ENCODE measurements at places on chromosomes 11 and 22. TPM values are rescaled to one million over a fixed set of nuclear protein-coding genes. Genes with fewer than 3 reads are reported as not detected.

The TBX1 gene
- total RNA-seq = 101 TPM

The PHF21B gene
- 0.58 TPM for total RNA-seq

The EFEMP2 gene
- total RNA-seq = 30.6 TPM

The OR5D16 gene
- not detected for total RNA-seq

GRCh38 chr11:58562375-58562800 lies 13.3 kb downstream of the LPXN start:
- DNase-seq = no peak

GRCh38 chr11:134413826-134414731 lies 2.0 kb upstream of the B3GAT1 start:
- no peak for DNase-seq

DNA sequence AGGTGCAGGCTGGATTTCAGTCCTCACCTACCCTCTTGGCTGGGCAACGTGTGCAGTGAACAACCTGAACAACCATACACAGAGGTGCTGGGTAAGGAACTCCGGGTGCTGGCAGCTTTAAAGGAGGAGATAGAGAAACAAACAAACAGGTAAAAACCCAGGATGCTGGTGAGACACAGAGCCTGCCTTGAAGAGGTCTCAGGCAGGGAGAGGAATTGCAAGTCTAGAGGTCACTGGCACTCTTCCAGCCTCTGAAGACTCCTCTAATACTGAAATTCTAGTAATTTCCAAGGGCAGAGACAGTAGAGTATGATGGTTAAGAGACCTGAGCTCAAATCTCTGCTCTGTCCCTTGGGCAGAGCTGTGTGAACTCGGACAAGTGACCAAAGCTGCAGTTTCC lies 192.5 kb downstream of the CEP164 start:
- no peak for DNase-seq

- no peak for DNase-seq
Observed at GRCh38 chr11:38935941-38936340, 2337.9 kb upstream of the RAG2 start.

- no peak for DNase-seq
Observed at GRCh38 chr11:125157118-125157733, 7.3 kb upstream of the PKNOX2 start.

DNA sequence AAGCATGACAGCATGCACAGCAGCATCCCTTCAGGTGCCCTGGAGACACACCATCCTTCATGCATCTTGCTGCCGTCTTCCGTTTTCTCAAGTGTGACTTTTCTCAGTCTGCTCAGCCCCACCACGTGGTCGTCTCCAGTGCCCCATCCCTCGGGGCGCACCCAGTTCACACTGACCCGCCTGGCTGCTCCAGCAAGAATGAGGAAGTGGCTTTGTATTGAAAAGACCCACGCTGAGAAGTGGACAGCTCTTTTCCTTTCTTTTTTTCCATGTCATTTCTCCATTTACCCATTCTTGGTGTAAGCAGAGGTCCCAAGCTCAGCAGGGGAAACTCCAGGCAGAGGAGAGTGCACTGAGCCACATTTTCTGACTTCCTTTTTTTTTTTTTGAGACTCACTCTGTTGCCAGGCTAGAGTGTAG lies 14.5 kb downstream of the SERPINH1 start:
- DNase-seq = no peak

- DNase-seq = no peak
Observed at GRCh38 chr11:1296287-1296686, 13.1 kb downstream of the TOLLIP start.

DNA sequence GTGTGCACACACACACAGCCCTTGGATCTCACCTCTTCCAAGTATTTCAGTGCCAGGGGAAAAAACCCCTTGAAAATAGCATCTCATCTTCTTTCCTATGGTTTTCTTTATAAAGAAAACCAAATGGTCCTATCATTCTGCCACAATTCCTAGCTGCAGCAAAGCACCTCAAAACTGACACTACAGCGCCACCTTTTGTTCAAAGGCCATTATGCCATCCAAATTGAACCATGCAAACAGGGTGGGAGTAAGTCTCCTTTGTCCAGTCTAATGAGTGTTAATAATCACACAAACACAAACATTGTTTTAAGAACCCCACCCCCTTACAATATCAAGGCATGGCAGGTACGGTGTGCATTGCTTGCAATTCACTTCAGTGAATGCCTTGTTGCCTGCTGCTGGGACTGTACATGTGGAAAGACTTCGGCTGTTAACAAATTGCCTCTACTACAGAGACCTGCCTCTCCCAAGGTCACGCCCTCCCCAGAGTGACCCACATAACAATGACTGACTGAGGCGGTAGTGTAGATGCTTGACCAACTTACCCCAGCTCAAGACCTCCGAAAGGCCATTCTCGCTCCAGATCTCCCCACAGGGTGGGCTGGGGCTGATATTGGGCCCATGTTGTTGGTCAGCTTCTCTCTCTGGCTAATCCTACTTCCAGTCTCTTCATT lies 31.7 kb downstream of the FAM181B start:
- no peak for DNase-seq

DNA sequence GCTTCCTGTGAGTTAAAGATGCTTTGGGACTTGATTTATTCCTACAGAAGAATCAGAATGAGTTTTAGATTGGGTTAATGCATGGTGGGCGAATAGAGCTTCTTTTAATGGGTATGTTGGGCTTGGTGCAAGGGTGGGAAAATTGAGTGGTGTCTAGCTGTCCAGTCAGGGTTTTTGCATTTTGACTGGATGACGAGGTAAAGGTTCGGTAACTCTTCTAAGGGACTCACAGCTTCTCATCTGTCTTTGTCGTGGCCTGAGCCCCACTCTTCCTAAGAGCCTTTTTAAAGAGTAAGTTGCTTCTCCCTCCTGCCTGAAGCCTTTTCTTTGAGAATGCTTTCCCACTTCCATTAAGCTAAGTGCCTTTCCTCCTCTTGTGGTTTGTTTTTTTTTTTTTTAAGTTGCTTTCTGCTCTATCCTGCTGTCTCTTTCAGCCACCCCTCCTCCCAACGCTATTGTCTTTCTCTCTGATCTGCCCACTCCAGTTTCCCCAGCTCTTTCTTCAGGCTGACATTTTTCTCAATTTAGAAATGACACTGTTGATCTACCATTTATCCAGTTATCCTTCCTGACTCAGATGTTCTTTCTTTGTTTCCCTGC lies 1.1 kb downstream of the DPF2 start:
- no peak for DNase-seq
